ENCODE measurements at places on chromosomes 6 and 20. TPM values are rescaled to one million over a fixed set of nuclear protein-coding genes. Genes with fewer than 3 reads are reported as not detected.

DNA sequence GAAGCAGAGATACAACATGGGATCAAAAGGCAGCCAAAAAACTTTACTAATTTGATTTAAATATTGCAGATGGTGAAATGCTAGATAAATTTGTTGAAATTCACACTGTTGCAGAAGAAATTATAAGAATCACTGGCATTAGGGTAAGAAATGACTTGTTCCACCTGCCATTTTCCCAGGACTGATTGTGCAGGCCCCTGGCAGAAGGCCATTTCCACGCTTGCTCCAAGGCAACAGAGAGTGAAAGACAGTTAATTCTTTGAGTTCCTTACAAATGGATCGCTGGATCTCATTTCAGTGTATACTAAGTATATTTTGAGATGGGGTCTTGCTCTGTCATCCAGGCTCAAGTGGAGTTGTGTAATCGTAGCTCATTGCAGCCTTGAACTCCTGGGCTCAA lies 67.0 kb upstream of the TMEM181 start:
- DNase-seq: no peak

Gene POU5F1
- total RNA-seq: 4.1 TPM

DNA sequence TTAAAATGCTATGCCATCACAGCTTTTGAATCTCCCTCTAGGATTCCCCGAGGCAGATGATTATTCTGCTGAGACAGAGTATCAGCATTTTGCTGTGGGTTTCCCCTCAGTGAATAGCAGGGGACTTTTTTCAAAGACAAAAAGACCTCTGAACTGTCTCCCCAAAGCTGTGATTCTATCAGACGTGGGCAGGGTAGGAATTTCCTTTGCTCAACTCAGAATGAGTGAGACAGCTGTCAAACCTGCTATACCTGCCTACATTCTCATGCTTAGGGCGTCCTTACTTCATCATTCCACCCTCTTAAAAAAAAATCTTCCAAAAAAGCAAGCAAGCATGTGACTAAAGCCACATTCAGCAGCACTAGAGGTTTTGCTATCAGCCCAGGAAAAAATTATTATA lies 147.6 kb upstream of the FAM83B start:
- no peak for DNase-seq

GRCh38 chr6:150964765-150965164 lies 99.3 kb downstream of the MTHFD1L start:
- no peak for DNase-seq

Gene TNFRSF6B
- 34.8 TPM for total RNA-seq

Gene OR2H1
- not detected for total RNA-seq

DNA sequence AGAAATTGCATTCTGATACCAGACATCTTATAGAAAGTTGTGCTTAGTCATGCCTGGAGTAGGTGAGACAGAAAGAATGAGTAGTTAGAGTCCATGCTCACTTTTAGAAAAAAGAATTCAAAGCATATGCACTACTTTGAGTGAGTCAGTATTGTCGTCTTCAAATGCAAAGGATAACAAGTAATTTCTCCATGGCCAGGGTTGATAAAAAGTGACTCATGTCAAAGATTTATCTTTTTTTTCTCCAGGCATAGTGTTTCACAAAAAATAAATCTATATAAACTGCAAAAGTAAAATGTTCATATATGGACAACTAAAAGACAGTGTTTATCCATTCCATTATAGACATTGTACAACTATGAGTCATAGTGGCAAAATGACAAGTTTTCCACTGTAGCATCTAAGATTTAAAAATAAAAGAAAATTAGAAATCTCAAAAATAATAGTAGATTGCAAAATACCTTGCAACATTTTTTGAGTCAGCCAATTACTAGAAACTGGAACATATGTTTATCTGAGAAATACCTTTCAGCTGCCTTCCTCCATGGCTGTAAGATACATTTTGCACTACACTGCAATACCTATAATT lies 329.6 kb downstream of the GRIK2 start:
- no peak for DNase-seq

- no peak for DNase-seq
Measured at GRCh38 chr20:36717657-36718056, 28.2 kb downstream of the NDRG3 start.

- DNase-seq: no peak
Measured at GRCh38 chr20:59040667-59041066, 1.9 kb downstream of the PRELID3B start.

Gene CTCFL
- not detected for total RNA-seq

Gene HTR1E
- total RNA-seq: not detected

DNA sequence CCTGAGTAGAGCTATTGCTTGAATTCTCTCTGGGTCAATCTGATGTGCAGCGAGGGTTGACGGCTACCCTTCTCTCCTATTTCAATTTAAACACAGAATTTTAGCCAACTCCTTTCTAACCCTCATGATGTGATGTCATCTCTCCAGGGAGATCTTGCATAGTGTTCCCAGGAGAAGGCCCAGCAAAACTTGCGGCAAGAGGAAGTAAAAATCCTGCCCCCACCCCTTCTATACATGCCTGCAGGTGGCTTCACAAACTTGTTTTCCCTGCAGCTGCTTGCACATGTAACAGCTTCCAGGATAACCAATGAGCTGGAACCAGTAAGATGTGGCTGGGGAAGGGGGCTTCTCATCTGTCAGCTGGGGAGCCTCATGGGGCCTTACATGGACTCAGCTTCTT lies 169.3 kb upstream of the CDH4 start:
- no peak for DNase-seq

DNA sequence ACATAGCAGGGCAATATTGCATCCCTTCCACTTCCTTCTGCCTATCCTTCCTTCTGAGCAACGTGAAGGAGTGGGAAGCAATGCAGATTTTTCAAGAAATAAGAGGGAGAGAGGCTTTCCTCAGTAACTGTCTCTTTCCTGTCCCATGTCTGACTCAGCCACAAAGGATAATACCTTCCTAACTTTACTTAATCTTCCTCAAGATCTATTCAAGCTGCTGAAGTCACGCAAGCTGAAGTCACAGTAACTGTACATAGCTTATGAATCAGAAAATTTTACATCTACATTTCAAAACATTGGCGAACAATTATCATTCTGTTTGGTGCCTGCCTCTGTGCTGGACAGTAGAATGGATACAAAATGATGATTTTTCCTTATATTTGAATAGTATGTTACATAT lies 86.4 kb upstream of the POU3F2 start:
- no peak for DNase-seq

GRCh38 chr20:59195316-59195993 lies 31.8 kb downstream of the ZNF831 start:
- DNase-seq: peak; percentile 33

- no peak for DNase-seq
Measured at GRCh38 chr6:17771609-17772008, 64.9 kb upstream of the NUP153 start.

- DNase-seq: no peak
Measured at GRCh38 chr6:153957394-153957793, 81.6 kb upstream of the OPRM1 start.

Gene CCDC170
- total RNA-seq: 1.7 TPM

GRCh38 chr20:53299831-53300230 lies 293.8 kb downstream of the ZNF217 start:
- DNase-seq: no peak

DNA sequence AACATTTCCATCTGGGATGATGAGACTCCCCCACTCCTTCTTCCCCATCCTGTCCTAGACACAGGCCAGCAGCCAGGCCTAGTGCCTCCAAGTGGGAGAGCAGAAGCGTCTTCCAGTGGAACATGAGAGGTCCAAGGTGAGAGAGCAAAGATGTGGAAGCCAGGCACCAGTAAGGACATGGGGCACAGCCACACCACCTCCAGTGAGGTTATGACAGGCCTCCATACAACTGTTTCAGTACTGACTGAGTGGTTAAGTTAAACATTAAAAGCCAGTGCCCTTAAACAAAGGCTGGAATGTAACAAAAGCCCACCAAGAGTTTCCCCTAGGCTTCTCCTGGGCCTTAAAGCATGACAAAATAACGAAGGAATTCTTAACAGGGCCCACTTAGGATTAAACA lies 5.3 kb downstream of the ZBTB24 start:
- DNase-seq: no peak

Gene ZNF217
- 18.7 TPM for total RNA-seq

GRCh38 chr6:44058617-44059358 lies 68.5 kb downstream of the MRPL14 start:
- DNase-seq: peak; percentile 82

- no peak for DNase-seq
Measured at GRCh38 chr6:3581469-3581868, 124.6 kb upstream of the SLC22A23 start.

Gene MAS1
- not detected for total RNA-seq

Gene PRELID3B
- total RNA-seq: 5.2 TPM

Gene CDH26
- 18.9 TPM for total RNA-seq

- no peak for DNase-seq
Measured at GRCh38 chr6:42226161-42226611, 8.5 kb upstream of the MRPS10 start.

- DNase-seq: no peak
Measured at GRCh38 chr6:168222115-168223043, 97.2 kb downstream of the DACT2 start.

- no peak for DNase-seq
Measured at GRCh38 chr6:145756170-145756662, 20.9 kb upstream of the EPM2A start.

Gene PLCB4
- 8.0 TPM for total RNA-seq

Gene CAPN11
- 0.55 TPM for total RNA-seq

GRCh38 chr6:136751522-136751956 lies 40.7 kb downstream of the MAP3K5 start:
- DNase-seq: no peak

DNA sequence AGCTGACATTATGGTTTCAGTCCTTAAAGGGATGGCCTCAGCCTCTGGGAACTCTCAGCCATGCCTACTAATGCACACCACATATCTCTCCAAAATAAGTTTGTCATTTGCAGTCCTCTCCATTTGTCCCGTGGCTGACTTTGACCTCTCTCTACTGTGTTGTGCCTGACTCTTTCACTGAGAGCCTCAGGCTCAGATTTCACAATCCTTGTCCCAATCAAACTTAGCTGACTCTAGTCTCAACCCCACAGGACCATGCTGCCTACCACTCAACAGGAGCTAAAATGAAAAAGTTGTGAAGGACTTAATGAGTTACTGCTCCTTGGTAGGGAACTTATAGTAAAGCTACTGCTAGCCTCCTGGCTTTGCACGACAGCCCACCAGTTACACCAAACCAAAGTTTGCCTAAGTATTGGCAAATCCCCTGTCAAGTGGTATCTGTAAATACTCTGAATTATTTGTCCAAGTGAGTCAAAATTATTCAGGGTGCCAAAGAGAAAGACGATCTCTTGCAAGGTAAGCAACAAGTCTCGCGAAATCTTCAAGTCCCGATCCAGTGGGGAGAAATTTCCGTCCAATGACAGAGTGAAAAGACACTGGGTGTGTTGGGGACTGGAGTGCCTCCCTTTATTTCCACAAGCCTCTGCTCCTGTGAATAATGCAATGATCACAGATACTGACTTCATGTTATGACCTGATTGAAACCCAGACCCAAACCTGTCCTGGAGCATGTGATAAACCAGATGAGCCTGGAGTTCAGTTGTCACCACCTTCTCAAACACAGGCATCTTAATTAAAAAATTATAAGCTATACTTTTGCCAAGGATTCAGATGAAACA lies 124.4 kb upstream of the FOXQ1 start:
- no peak for DNase-seq

Gene KIAA1755
- 3.1 TPM for total RNA-seq

GRCh38 chr6:155604991-155605390 lies 149.4 kb upstream of the NOX3 start:
- no peak for DNase-seq

GRCh38 chr6:4872841-4873240 lies 96.6 kb downstream of the CDYL start:
- DNase-seq: no peak

DNA sequence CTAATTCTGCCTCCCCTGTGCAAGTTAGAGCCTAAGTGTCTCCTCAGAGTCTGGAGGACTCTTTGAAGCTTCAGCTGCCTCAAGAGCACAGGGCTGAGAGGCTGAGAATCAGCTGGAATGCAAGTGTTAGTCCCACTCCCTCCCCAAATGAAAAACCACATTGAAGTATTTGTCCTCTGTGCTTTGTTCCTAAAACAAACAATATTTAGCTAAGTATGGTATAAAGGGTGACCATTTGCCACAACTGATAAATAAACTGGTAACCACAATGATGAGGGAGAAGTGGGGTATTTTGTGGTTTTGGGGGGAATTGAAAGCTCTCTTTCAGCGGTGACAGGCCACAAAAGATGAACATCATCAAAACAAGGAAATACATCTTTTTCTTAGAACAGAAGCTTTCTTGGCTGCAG lies 91.7 kb upstream of the HDDC2 start:
- no peak for DNase-seq

DNA sequence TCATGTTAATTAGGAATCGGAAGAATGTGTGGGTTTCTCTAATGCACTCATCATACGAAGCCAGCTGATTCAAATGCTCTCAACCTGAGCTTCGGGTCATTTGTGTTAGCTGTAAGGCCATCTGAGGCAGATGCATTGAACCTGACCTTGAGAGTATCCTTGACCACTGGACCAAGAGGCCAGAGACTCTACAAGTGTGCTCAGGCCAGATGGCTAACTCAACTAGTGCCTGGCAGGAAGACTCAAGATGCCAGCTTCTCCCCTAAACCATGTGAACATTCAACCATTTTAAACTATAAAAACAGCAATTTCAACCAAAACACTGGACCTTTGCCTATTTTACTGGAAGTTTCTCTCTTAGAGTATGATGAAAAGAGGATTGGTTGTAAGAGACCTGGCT lies 168.6 kb upstream of the CDH4 start:
- no peak for DNase-seq

Gene SMLR1
- not detected for total RNA-seq

- no peak for DNase-seq
Measured at GRCh38 chr6:32187009-32187709, 2.8 kb downstream of the PBX2 start.

Gene REM1
- total RNA-seq: 1.2 TPM

Gene WFDC12
- not detected for total RNA-seq

Gene MOG
- total RNA-seq: not detected
